A549 treated with RU486 at 1 μM for 4 hours (cell line): ENCODE measurements at places on chromosomes 7 and 10. TPM values are rescaled to one million over a fixed set of nuclear protein-coding genes. Genes with fewer than 3 reads are reported as not detected.

Gene OR9A2
- not detected in 5 replicates for total RNA-seq

Gene TAS2R4
- 0.09 to 0.27 TPM (median 0.15 TPM) in 5 replicates for total RNA-seq

Gene CRPPA
- total RNA-seq, result 0.27 to 1.3 TPM (median 0.67 TPM) in 5 replicates

Gene TWIST1
- 3.2 to 4.8 TPM (median 3.7 TPM) in 5 replicates for total RNA-seq

Gene ADARB2
- total RNA-seq, result not detected in 5 replicates

Gene DLX5
- not detected in 5 replicates for total RNA-seq

Gene FGL2
- total RNA-seq, result not detected in 5 replicates

Gene ARHGEF35
- 0.22 to 0.59 TPM (median 0.26 TPM) in 5 replicates for total RNA-seq

Gene TLX1
- total RNA-seq, result not detected in 5 replicates

Gene SIRT1
- 13.3 to 29.9 TPM (median 24.2 TPM) in 5 replicates for total RNA-seq

Gene ZNF438
- total RNA-seq, result 1.5 to 2.1 TPM (median 1.7 TPM) in 5 replicates

Gene HYAL4
- total RNA-seq, result not detected in 5 replicates

Gene KLLN
- total RNA-seq, result 0.39 to 0.54 TPM (median 0.47 TPM) in 5 replicates

Gene HABP2
- total RNA-seq, result 0.05 to 0.21 TPM (median 0.09 TPM) in 5 replicates

Gene NKX1-2
- 0.03 to 0.05 TPM in 2 of 5 replicates, not detected in the others for total RNA-seq

Gene ANKRD2
- 2.8 to 6.8 TPM (median 4.4 TPM) in 5 replicates for total RNA-seq

Gene TBX20
- total RNA-seq, result 1.3 to 2.5 TPM (median 2.0 TPM) in 5 replicates

Gene ZNF365
- 0.92 to 1.2 TPM (median 0.94 TPM) in 5 replicates for total RNA-seq

Gene FAM237B
- not detected in 5 replicates for total RNA-seq

Gene C10orf143
- 0.26 to 1.2 TPM (median 0.48 TPM) in 5 replicates for total RNA-seq

Gene TMEM273
- total RNA-seq, result not detected in 5 replicates

Gene GDF2
- total RNA-seq, result not detected in 5 replicates

Gene TIMM23
- 146 to 169 TPM (median 161 TPM) in 5 replicates for total RNA-seq

Gene WNT16
- 0.02 TPM in 1 of 5 replicates, not detected in the others for total RNA-seq

Gene CPXM2
- not detected in 5 replicates for total RNA-seq

Gene PNLIPRP1
- total RNA-seq, result not detected in 5 replicates

Gene CALHM1
- not detected in 5 replicates for total RNA-seq

Gene TYW1B
- total RNA-seq, result 2.5 to 3.2 TPM (median 2.9 TPM) in 5 replicates

Gene ARHGAP22
- total RNA-seq, result 2.8 to 5.1 TPM (median 3.9 TPM) in 5 replicates

Gene GPR85
- total RNA-seq, result not detected in 5 replicates

Gene SKIDA1
- 0.87 to 1.6 TPM (median 1.3 TPM) in 5 replicates for total RNA-seq

Gene ATP6V0A4
- total RNA-seq, result 0.19 to 0.28 TPM (median 0.22 TPM) in 5 replicates

Gene CLDN3
- 1.4 to 3.4 TPM (median 2.9 TPM) in 5 replicates for total RNA-seq
